Activated CD8-positive, alpha-beta T cell treated with anti-CD3 and anti-CD28 coated beads, Interleukin-2, amount 10 ng/mL, durations not matched to agents 7 days and 5 days (primary cell): ENCODE measurements at places on chromosomes 1 and 21. TPM values are rescaled to one million over a fixed set of nuclear protein-coding genes. Genes with fewer than 3 reads are reported as not detected.
A peak's percentile ranks its signal among the peaks of the same experiment; 100 is the strongest.

DNA sequence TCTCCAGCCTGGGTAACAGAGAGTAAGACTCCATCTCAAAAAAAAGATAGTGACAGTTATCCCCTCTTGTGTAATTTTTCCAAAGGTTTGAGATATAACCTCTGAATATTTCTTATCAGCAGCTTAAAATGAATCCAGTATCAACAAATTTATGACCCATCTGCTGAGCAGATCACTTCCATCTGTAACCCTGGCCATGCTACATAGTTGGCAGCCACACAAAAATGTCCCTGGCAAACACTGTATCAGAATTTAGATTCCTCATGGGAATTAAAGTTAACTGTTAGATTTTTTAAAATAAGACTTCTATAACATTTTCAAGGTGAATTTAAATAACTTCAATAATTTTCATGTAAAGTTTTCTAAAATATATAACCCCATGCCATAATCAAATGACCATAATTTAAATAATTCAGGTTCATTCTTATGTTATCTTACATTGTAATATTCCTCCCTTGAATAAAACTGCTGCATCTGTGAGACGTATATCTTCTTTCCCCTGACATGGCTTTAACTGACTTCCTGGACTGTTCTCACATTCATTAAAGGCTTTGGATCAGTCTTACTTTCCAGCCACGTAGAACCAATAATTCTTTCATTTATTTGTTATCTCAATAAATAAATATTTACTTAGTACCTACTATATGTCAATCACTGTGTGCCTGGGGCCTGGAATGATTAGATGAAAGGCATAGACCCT lies 5.3 kb upstream of the PRPF38B start:
- H3K4me3 ChIP-seq = no peak overlapping the region
- H3K27me3 ChIP-seq = peaks cover 5% of the 10 kb centered on the region
- H3K4me1 ChIP-seq = peaks cover 22% of the 10 kb centered on the region

- DNase-seq = no peak
- no peak overlapping the region for H3K27ac ChIP-seq
- H3K4me1 ChIP-seq = no peaks in the 10 kb centered on the region
Observed at GRCh38 chr1:176752505-176752904, 289.5 kb downstream of the PAPPA2 start.

AMY1B gene
- not detected for total RNA-seq

DNA sequence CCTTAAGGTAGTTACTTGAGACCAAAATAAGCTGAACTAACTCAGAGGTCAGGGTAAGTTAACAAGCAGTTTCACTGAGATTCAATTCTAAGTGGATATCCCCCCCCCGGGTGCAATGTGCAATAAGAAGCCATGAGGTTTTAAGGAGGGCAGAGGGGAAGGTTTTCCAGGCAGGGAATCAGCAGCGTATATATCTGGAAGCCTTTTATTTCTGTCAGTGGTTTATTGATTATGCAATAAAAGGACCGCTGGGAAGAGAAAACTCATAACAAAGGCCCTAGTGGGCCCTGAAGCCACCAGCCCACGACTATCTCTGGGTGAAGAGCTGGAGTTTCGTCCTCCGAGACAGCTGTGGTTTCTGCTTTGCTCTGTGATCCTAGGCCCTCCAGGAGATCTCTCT lies 53.1 kb upstream of the CTPS1 start:
- no peaks in the 10 kb centered on the region for H3K36me3 ChIP-seq
- no peak for DNase-seq
- H3K4me1 ChIP-seq = no peaks in the 10 kb centered on the region
- H3K4me3 ChIP-seq = no peak overlapping the region

- peaks cover 10% of the 10 kb centered on the region for H3K27me3 ChIP-seq
- no peak for DNase-seq
- no peaks in the 10 kb centered on the region for H3K36me3 ChIP-seq
- H3K4me1 ChIP-seq = no peaks in the 10 kb centered on the region
- no peak overlapping the region for H3K4me3 ChIP-seq
Observed at GRCh38 chr21:37028570-37028969, 22.1 kb downstream of the RIPPLY3 start.

SPATA17 gene
- total RNA-seq = not detected

KCNE1 gene
- total RNA-seq = 0.26 TPM

DNA sequence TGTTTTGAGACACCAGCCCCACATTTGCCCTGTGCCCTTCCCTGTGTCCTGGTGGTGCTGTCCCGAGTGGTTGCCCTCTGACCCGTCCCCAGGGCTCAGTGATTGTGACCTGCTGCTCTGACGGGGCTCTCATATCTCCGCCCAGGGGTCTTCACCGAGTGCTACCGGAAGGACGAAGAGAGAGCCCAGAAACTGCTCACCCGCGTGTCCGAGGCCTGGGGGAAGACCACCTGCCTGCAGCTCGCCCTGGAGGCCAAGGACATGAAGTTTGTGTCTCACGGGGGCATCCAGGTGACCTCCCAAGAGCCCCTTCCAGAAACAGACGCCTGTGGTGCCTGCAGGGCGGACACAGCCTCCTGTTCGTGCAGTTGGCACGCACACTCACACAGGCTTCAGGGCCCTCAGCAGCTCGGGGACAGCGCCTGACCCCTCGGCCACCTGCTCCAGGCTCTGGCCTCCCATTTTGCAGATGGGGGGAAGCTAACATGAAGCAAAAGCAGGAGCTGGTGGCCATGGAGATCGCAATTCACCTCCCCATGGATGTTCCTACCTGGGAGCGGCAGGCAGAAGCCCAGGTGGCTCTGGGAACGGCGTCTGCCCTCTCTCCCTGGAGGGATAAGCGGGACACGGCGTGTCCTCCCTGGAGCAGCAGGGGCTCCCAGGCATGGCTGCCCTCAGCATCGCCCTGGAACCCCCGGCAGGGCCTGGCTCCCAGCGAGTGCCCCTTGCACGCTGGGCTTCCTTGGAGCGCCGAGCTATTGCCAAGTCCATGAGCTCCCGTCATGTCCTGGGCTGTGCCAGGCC lies 45.9 kb downstream of the TRPM2 start:
- no peaks in the 10 kb centered on the region for H3K27me3 ChIP-seq
- peaks cover 22% of the 10 kb centered on the region for H3K36me3 ChIP-seq
- DNase-seq = no peak

DNA sequence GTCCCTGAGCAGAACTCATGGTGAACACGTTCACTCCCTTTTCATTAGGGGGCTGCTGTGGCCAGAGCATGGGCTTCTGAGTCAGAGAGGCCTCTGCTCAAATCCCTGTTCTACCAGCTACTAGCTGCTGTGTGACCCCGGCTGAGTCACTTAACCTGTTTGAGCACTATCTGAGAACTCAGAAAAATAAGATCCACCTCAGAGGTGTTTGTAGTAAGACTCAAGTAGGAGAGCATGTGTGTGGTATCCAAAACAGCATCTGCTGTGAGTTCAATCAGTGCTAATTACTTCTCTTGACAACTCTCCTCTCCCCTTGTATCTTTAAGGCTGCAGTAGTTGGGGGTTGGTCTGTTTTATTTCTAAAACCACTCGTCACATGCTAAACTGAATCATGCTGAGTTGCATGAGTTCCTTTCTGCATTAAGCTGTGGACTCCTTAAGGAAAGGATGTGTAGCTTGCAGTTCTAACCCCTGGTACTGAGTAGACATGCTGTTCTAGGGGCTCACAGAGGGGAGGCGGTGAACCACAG lies 39.7 kb upstream of the JUN start:
- no peak overlapping the region for H3K4me3 ChIP-seq
- no peak for DNase-seq
- H3K27ac ChIP-seq = no peak overlapping the region
- peaks cover 7% of the 10 kb centered on the region for H3K27me3 ChIP-seq

IL20 gene
- not detected for total RNA-seq

DNA sequence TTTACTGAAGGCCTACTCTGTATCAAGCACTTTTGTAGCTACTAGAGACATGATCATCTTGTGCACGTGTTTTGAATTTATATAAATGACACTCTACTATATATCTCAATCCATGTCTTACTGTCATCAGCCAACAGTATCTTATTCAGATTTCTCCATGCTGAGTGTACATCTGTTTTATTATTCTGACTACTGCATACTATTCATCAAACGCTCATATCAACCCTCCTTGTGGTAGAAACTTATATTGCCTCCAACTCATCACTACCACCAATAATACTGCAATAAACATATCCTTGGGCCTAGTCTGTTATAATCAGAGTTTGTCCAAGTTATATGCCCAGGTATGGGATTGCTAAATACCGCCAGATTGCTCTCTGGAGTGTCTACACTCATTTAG lies 81.6 kb upstream of the IRF2BP2 start:
- H3K27ac ChIP-seq = no peak overlapping the region
- no peak overlapping the region for H3K4me3 ChIP-seq
- H3K36me3 ChIP-seq = no peaks in the 10 kb centered on the region
- no peaks in the 10 kb centered on the region for H3K4me1 ChIP-seq
- H3K27me3 ChIP-seq = no peaks in the 10 kb centered on the region
- DNase-seq = no peak

- no peaks in the 10 kb centered on the region for H3K36me3 ChIP-seq
- H3K27me3 ChIP-seq = no peaks in the 10 kb centered on the region
- H3K4me3 ChIP-seq = no peak overlapping the region
- peaks cover 37% of the 10 kb centered on the region for H3K4me1 ChIP-seq
- H3K27ac ChIP-seq = peak overlapping the region; percentile 77
Observed at GRCh38 chr1:172359491-172359999, 60.9 kb upstream of the C1orf105 start.

GRCh38 chr1:226874579-226875425 lies 4.4 kb downstream of the PSEN2 start:
- peaks cover 11% of the 10 kb centered on the region for H3K4me1 ChIP-seq
- no peak overlapping the region for H3K4me3 ChIP-seq
- peaks cover 8% of the 10 kb centered on the region for H3K27me3 ChIP-seq
- no peak for DNase-seq
- H3K27ac ChIP-seq = no peak overlapping the region
- no peaks in the 10 kb centered on the region for H3K36me3 ChIP-seq

ZBTB8A gene
- 0.18 TPM for total RNA-seq

CSF3R gene
- not detected for total RNA-seq

GRCh38 chr21:45143855-45144254 lies 69.5 kb downstream of the ADARB1 start:
- no peak for DNase-seq
- H3K4me1 ChIP-seq = peaks cover 10% of the 10 kb centered on the region
- peaks cover 10% of the 10 kb centered on the region for H3K36me3 ChIP-seq
- H3K4me3 ChIP-seq = no peak overlapping the region
- no peaks in the 10 kb centered on the region for H3K27me3 ChIP-seq

- peaks cover 4% of the 10 kb centered on the region for H3K27me3 ChIP-seq
- no peaks in the 10 kb centered on the region for H3K4me1 ChIP-seq
- DNase-seq = no peak
- no peaks in the 10 kb centered on the region for H3K36me3 ChIP-seq
- H3K4me3 ChIP-seq = no peak overlapping the region
- H3K27ac ChIP-seq = no peak overlapping the region
Observed at GRCh38 chr1:48948562-48948961, 171.9 kb upstream of the BEND5 start.

- no peak for DNase-seq
- peaks cover 30% of the 10 kb centered on the region for H3K36me3 ChIP-seq
- peaks cover 2% of the 10 kb centered on the region for H3K4me1 ChIP-seq
Observed at GRCh38 chr1:167973832-167974231, 37.0 kb upstream of the MPC2 start.

HPCAL4 gene
- 0.55 TPM for total RNA-seq

- no peak for DNase-seq
- no peaks in the 10 kb centered on the region for H3K4me1 ChIP-seq
- no peak overlapping the region for H3K27ac ChIP-seq
- H3K27me3 ChIP-seq = peaks cover 3% of the 10 kb centered on the region
- H3K36me3 ChIP-seq = no peaks in the 10 kb centered on the region
- no peak overlapping the region for H3K4me3 ChIP-seq
Observed at GRCh38 chr21:42939582-42940413, 14.4 kb upstream of the ERVH48-1 start.

GRCh38 chr1:9235560-9235959 lies 986 bp downstream of the H6PD start:
- H3K27me3 ChIP-seq = no peaks in the 10 kb centered on the region
- peaks cover 42% of the 10 kb centered on the region for H3K4me1 ChIP-seq
- no peak for DNase-seq
- H3K4me3 ChIP-seq = peak overlapping the region; percentile 84
- H3K27ac ChIP-seq = peak overlapping the region; percentile 84

DNA sequence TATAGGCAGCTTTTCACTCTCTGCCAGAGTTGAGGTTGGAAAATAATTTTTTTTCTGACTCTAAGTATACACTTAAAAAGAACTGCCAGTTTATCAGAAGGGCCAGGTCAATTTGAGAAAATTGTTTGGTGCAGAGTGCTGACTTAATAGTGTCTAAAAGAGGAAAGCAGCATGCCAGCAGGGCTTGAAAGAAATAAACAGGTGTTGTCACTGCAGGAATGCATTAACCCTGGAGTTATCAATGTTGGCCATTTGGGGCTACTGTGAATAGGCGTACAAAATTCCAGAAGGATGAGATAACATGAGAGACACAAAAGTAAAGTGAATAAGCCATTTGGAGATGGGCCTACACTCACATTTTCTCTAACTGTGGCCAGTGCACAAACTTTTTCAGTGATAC lies 220.6 kb upstream of the PLD5 start:
- H3K4me1 ChIP-seq = no peaks in the 10 kb centered on the region
- no peaks in the 10 kb centered on the region for H3K36me3 ChIP-seq

DNA sequence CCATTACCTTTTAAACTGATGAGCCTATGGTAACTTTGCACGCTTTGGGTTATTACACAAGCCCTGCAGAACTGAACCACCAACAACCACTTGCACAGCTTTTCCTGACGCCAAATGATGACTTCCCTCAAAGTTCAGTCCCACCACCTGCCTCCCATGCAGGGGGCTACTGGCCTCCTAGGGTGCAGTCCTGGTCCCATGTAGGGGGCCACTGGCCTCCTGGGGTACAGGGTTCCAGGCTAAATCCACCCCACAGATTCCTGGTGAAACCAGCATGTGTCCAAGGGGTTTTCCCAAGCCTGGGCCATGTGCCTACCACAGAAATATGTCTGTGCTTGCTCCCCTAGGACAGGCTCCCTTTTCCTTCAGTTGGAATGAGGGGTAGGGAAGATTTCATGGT lies 73.4 kb upstream of the ZNF678 start:
- no peaks in the 10 kb centered on the region for H3K4me1 ChIP-seq
- H3K27me3 ChIP-seq = no peaks in the 10 kb centered on the region
- H3K27ac ChIP-seq = no peak overlapping the region
- no peak for DNase-seq
- peaks cover 4% of the 10 kb centered on the region for H3K36me3 ChIP-seq

DNA sequence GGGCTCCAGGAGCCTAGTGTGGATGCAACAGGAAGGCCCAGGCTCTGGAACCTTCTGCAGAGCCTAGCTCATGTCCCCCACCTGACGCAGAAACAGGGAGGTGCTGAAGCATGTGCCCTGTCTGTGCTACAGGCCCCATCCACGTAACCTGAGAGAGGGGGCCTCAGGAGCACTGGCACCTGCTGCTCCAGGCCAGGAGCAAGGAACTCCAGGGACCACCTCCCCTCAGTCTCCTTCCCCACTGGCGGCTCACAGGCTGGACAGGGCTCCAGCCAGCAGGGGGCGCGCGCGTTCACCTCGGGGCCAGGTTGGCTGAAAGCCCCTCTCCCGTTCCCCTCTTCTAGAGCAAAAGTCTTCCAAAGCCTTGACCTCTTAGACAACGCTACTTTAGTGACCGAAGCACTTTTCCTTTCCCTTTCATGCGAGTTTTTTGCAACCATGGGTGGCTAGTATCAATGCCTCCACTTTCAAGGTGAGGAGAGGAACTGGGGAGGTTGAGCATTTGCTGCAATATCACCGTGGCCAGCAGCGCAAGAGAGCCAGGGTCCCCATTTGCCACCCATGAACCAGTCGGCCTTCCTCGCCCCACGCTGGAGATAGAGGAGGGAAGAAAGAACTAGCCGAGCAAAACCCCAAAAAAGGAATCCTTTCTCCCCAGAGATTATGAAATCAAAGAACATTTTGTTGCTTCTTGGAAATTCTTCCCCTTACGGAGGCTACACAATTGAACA lies 52.4 kb upstream of the GPR157 start:
- H3K36me3 ChIP-seq = peaks cover 18% of the 10 kb centered on the region
- peak overlapping the region; percentile 64 for H3K27ac ChIP-seq
- peak overlapping the region; percentile 76 for H3K4me3 ChIP-seq
- peaks cover 37% of the 10 kb centered on the region for H3K4me1 ChIP-seq
- DNase-seq = peak; percentile 76
